ENCODE measurements at places on chromosomes 12 and 14.

DNA sequence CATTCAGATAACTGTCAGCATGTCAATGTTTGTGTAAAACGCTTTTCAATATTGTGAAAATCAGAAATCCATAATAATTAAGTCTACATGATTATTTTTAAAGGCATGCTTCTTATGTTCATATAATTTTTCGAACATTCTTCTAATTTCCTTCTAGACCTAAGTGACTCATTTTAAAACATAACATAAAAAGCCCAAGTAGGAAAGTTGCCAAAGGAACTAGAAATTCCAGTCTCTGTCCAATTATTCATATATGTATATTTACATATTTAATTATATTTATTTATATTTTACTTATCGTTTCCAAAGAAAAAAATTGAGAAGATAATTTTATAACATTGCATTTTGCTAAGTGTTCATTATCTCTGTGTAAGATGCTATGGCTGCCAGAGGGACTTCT is 110.4 kb downstream of the TMTC1 start:
- no peak for DNase-seq

- DNase-seq, result no peak
Measured at GRCh38 chr14:22384167-22384549, 204.9 kb downstream of the DAD1 start.

DNA sequence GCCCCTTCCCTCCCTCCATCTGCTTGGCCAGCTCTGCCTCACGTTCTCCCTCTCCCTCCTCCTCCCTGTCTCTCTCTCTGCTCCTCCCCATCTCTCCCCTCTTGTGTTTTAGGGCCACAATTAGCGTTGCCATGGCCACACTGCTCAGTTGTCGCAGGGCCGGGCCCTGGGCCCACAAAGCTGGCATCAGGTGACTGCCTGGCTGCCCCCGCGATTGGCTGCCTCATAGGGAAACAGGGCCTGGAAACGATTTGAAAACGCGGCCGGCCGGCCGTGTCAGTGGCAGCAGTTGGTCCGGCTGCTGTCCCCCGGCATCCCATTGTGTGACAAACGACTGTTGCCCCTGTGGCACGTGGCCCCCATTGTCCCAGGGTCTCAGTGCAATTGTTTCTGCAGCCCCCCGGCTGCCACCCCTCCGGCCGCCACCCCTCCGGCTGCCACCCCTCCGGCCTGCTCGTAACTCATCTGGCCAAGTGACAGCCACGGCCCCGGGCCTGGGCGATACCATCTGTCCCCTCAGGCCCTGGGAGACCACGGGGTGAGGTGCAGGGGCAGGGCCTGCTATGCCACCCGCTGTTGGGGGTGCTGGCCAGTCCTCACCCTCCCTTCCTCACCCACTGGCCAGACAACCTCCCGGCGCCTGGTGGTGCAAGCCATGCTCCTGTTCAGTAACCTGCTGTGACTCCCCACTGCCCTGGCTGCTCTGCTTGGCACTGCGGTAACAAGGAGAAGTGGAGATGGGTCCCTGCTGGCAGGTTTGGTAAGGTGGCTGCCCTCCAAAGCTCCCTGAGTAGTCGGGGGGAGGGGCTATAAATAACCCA is 17.4 kb downstream of the FOXN4 start:
- DNase-seq, result no peak

- no peak for DNase-seq
Measured at GRCh38 chr14:85516239-85517113, 13.5 kb upstream of the FLRT2 start.

DNA sequence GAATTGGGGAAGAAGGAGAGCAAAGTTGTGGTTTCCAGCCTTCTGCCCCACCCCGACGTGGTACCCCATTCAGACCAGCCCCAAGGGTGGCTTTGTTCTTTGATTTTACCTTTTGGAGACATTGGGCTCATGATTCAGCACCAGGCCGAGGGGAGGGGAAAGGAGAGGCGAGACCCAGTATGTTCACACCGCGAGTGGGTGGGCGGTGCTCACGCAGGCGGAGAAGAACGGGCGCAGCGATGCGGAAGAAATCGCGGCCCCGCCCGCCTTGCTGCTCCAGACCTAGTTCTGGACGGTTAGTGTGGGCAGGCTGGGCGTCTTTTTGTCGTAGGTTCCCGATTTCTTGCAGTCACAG is 963 bp downstream of the ATL1 start:
- peak; percentile 64 for DNase-seq

DNA sequence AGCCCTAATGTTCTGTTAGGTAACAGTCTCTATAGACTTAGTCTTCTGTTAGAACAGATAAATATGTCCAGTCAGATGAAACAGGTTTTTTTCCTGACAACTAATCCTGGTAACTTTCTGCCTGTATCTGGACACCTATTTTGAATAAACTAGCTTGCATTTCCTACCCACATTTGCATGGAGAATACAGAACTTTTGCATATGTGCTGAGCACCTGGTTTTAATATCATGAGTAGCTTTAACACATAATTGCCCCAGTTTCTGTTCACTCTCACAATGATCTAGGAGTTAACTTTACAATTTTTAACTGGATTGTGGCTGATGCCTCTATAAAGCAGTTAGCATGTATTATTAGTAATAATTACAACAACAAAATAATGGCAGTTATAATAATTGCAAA is 111.7 kb downstream of the KTN1 start:
- no peak for DNase-seq

DNA sequence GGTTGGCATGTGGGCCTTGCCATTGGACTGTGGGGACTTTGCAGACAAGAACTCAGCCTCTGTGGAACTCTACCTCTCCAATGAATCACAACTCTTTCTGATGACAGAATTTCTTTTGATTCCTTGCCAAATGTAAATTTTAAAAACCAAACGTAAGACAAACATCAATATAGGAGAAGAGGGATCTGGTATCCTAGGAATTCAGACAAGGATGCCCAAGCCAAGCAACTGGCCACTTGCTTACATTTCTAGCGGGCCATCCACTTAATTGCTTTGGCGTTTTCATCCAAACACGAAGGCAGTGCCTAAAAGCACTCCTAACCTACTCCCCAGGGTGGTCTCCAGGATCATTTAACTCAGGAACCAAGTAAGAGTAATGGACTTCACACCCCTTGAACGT is 23.4 kb upstream of the RAB35 start:
- no peak for DNase-seq

GRCh38 chr14:105173901-105174894 is 5.6 kb upstream of the JAG2 start:
- DNase-seq, result no peak

Data from stimulated activated CD4-positive, alpha-beta T cell treated with anti-CD3 and anti-CD28 coated beads, Interleukin-12 subunit alpha, Interleukin-12 subunit beta, amount 100 ng/mL, for 4 hours (primary cell).